ENCODE measurements at places on chromosomes 7 and 10.

GRCh38 chr7:54705436-54705835 is 53.6 kb downstream of the SEC61G start:
- DNase-seq = no peak
- H3K27ac ChIP-seq = no peak overlapping the region

DNA sequence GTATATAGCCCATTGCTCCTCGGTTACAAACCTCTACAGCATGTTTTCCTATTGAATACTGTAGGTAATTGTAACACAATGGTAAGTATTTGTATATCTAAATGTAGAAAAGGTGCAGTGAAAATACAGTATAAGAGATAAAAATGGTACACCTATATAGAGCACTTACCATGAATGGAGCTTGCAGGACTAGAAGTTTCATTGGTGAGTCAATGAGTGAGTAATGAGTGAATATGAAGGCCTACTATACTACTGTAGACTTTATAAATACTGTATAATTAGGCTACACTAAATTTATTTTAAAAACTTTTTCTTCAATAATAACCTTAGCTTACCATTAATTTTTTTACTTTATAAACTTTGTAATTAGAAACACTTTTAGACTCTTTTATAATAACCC is 239.7 kb downstream of the CDK14 start:
- no peaks in the 10 kb centered on the region for H3K4me1 ChIP-seq
- DNase-seq = no peak
- H3K27ac ChIP-seq = no peak overlapping the region
- no peak overlapping the region for H3K4me3 ChIP-seq
- H3K36me3 ChIP-seq = no peaks in the 10 kb centered on the region

DNA sequence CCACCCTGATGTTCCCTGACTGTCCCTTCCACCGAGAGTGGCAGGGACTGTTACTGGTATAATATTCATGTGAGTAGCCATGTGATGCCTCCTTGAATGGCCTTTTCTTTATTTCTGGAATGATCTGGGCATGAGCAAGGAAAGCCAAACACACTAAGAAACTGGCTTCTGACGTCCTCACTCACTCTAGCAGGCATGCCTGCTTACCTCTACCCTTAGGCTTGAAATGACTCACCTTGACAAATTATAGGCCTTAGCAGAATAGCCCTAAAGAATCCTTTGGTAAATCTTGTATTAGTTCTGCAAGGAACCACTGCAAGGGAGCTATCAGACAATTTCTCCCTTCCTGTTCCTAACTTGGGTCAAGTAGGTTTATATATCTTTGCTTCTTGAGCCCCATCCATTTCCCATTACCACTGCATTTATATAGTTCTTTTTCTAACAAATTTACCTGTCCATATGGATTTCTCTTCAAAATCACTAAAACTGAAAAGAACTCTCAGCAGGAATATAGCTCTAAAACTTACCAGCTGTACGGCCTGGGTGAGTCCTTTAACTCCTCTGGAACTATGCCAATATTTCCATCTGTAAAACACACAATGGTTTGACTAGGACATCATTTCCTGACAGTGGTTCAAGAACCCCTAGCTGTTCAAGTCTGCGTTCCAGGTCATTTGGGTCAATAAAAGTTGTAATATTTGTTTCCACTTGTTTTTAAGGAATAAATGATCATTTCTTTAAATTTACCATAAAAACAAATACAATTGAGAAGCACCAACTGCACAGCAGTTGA is 13.0 kb upstream of the NDUFA5 start:
- peaks cover 4% of the 10 kb centered on the region for H3K36me3 ChIP-seq
- H3K4me3 ChIP-seq = no peak overlapping the region
- DNase-seq = no peak
- H3K4me1 ChIP-seq = peaks cover 3% of the 10 kb centered on the region
- no peak overlapping the region for H3K27ac ChIP-seq

DNA sequence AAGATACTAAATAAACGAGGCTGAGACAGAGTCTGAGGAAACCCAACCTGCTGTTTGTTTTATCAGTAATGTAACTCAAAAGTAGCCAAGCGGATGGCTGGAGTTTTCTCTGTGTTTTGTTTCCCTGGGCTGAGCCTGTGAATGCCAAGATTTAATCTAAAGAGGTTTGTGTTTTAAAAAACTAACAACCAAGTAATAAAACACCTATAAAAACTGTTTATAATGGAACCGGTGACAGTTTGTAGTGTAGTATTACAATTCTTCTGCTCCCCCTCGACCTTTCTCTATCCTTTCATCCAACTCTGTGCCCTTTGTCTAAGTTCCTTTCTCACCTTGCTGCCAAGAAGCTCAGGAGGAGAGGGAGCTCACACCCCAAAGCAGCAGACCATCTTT is 2.6 kb upstream of the KAT6B start:
- peaks cover 4% of the 10 kb centered on the region for H3K36me3 ChIP-seq
- DNase-seq = no peak
- H3K27ac ChIP-seq = peak overlapping the region; percentile 83
- H3K4me3 ChIP-seq = peak overlapping the region; percentile 96
- H3K4me1 ChIP-seq = peaks cover 51% of the 10 kb centered on the region

- DNase-seq = no peak
- H3K36me3 ChIP-seq = peaks cover 3% of the 10 kb centered on the region
- no peak overlapping the region for H3K27ac ChIP-seq
- peaks cover 24% of the 10 kb centered on the region for H3K4me1 ChIP-seq
- no peaks in the 10 kb centered on the region for H3K27me3 ChIP-seq
These were observed 30.1 kb downstream of the RAB18 start for GRCh38 chr10:27534161-27534700.

GRCh38 chr10:77664008-77664407 is 26.4 kb upstream of the KCNMA1 start:
- H3K27ac ChIP-seq = no peak overlapping the region
- H3K27me3 ChIP-seq = peaks cover 60% of the 10 kb centered on the region
- H3K4me1 ChIP-seq = no peaks in the 10 kb centered on the region
- no peaks in the 10 kb centered on the region for H3K36me3 ChIP-seq
- no peak for DNase-seq

GRCh38 chr7:8511855-8512254 is 78.4 kb downstream of the NXPH1 start:
- no peaks in the 10 kb centered on the region for H3K4me1 ChIP-seq
- no peak overlapping the region for H3K4me3 ChIP-seq
- no peak for DNase-seq
- H3K27me3 ChIP-seq = no peaks in the 10 kb centered on the region
- H3K27ac ChIP-seq = no peak overlapping the region

- H3K4me3 ChIP-seq = no peak overlapping the region
- no peaks in the 10 kb centered on the region for H3K4me1 ChIP-seq
- no peak overlapping the region for H3K27ac ChIP-seq
- no peak for DNase-seq
- no peaks in the 10 kb centered on the region for H3K27me3 ChIP-seq
These were observed 310.1 kb downstream of the TCERG1L start for GRCh38 chr10:131001438-131001837.

DNA sequence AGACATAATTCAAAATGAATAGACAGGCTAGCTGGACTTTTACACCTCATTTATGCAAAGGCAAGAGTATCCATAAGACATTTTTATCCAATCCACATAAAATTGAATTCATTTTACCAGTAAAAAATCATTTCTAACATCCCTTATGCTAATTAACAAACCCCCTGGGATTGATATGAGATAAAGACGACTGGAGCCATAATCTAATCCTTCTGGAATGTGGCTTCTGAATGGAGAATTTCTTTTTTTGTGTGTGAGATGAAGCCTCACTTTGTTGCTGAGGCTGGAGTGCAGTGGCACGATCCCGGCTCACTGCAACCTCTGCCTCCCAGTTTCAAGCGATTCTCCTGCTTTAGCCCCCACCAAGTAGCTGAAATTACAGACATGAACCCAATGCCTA is 90.4 kb downstream of the AKR1D1 start:
- peaks cover 8% of the 10 kb centered on the region for H3K4me1 ChIP-seq
- no peak overlapping the region for H3K4me3 ChIP-seq
- H3K27me3 ChIP-seq = peaks cover 38% of the 10 kb centered on the region
- DNase-seq = no peak

DNA sequence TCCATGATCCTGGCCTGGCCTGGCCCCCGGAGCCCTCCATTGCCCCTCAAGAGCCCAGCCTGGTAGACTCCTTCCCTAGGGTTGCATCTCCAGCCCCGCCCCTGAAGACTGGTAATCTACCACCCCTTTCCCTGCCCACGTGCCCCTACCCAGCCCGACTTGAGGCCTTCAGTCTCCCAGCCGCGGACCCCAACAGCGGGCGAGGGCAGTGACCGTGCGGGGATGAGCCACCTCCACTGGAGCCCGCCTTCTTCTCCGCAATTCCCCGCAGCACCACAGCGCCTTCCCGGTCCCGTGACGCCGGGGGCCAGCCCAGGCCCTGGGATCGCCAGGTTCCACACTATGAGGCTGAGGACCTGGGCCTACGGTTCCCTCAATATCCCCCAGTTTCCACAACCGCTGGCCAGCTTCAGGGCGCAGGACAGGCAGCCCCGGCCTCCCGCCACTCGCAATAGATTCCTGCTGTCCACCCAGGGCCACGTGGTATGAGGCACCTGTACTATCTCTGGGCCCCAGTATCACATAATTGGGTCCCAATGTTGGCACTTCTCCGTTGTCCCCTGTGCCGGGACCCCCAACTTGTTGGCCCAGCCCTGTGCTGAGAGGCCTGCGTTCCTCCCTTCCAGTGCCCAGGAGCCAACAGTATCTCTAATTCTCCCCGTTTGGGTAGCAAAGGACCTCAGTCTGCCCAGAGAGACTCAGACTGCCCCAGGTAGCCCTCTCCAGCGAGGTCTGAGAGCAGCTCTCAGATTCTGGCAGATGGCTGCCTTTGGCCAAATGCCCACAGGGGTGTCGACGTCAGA is 1.1 kb upstream of the GPRIN2 start:
- H3K4me1 ChIP-seq = peaks cover 9% of the 10 kb centered on the region
- no peak overlapping the region for H3K27ac ChIP-seq
- peaks cover 16% of the 10 kb centered on the region for H3K36me3 ChIP-seq
- DNase-seq = no peak

DNA sequence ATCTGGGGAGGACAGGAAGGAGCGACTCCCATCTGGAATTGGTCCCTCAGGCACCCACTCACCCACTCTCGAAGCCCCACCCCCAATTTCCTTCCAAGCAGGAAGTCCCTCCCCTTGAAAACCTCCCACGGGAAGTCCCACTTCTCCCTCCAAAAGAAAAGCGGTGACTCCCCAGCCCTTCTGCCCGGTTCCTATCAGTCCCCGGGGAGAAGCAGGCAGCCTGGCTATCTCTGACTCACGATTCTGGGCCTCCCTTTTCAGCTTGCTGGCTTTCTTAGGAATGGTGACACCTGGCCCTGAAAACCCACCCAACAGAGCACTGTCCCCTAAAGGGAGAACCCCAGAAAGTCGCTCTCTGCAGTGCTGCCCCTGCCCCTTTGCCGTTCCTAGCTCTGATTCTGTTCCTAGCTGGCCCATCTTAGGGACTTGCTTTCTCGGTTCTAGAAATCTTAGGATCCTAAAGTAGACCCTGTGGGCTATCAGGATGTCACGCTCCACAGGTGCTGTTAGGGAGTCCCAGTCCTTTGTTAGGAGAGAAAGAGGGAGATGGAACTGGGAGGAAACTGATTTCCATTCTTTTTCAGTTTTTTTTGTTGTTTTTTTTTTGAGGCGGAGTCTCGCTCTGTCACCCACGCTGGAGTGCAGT is 6.0 kb downstream of the TSC22D4 start:
- H3K27me3 ChIP-seq = no peaks in the 10 kb centered on the region
- H3K4me3 ChIP-seq = peak overlapping the region; percentile 7
- peaks cover 38% of the 10 kb centered on the region for H3K4me1 ChIP-seq

GRCh38 chr7:1368184-1368681 is 91.0 kb downstream of the MICALL2 start:
- no peaks in the 10 kb centered on the region for H3K36me3 ChIP-seq
- H3K27me3 ChIP-seq = peaks cover 39% of the 10 kb centered on the region
- H3K27ac ChIP-seq = no peak overlapping the region
- H3K4me1 ChIP-seq = peaks cover 3% of the 10 kb centered on the region
- H3K4me3 ChIP-seq = peak overlapping the region; percentile 16

DNA sequence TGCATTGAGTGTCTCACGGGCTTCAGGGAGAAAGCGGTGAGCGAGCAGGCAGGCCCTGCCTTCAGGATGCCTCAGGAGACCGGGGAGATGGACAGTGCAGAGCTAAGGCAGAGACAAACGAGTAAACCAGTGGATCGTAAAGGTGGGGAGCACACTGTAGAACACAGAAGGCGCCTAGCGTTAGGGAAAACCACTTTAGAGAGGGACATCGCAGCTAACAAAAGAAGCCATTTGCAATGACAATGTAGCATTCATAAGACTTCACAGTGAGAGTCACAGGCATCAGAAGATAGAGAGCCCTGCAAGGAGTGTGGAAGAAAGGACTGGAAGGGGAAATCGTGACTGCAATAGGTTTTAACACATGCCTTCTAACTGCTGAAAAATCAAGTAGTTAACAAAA is 54.9 kb upstream of the TMEM273 start:
- no peak for DNase-seq
- H3K4me3 ChIP-seq = no peak overlapping the region
- H3K4me1 ChIP-seq = no peaks in the 10 kb centered on the region
- H3K27me3 ChIP-seq = peaks cover 19% of the 10 kb centered on the region

- peaks cover 6% of the 10 kb centered on the region for H3K4me1 ChIP-seq
- H3K4me3 ChIP-seq = no peak overlapping the region
- H3K27me3 ChIP-seq = no peaks in the 10 kb centered on the region
- no peak for DNase-seq
- H3K36me3 ChIP-seq = no peaks in the 10 kb centered on the region
These were observed 221.4 kb downstream of the GATA3 start for GRCh38 chr10:8275911-8276310.

GRCh38 chr10:89887406-89887805 is 186.0 kb downstream of the KIF20B start:
- H3K36me3 ChIP-seq = no peaks in the 10 kb centered on the region
- DNase-seq = no peak
- H3K4me1 ChIP-seq = no peaks in the 10 kb centered on the region

- H3K4me3 ChIP-seq = no peak overlapping the region
- peaks cover 9% of the 10 kb centered on the region for H3K36me3 ChIP-seq
- no peak overlapping the region for H3K27ac ChIP-seq
- no peak for DNase-seq
- no peaks in the 10 kb centered on the region for H3K27me3 ChIP-seq
- peaks cover 19% of the 10 kb centered on the region for H3K4me1 ChIP-seq
These were observed 18.9 kb upstream of the GPR22 start for GRCh38 chr7:107450970-107451369.

GRCh38 chr7:149799397-149800168 is 26.2 kb upstream of the ZNF467 start:
- H3K27me3 ChIP-seq = no peaks in the 10 kb centered on the region
- DNase-seq = peak; percentile 38
- H3K27ac ChIP-seq = no peak overlapping the region
- H3K4me3 ChIP-seq = no peak overlapping the region

- no peaks in the 10 kb centered on the region for H3K36me3 ChIP-seq
- H3K4me1 ChIP-seq = peaks cover 75% of the 10 kb centered on the region
- H3K27me3 ChIP-seq = no peaks in the 10 kb centered on the region
- peak overlapping the region; percentile 75 for H3K4me3 ChIP-seq
- no peak for DNase-seq
These were observed 154.9 kb upstream of the ITGB1 start for GRCh38 chr10:33112831-33113455.

GRCh38 chr7:137287651-137288258 is 55.8 kb downstream of the PTN start:
- H3K4me1 ChIP-seq = no peaks in the 10 kb centered on the region
- no peaks in the 10 kb centered on the region for H3K36me3 ChIP-seq
- no peak for DNase-seq
- H3K27me3 ChIP-seq = no peaks in the 10 kb centered on the region
- H3K4me3 ChIP-seq = no peak overlapping the region

Measured in T-helper 17 cell (primary cell).